ENCODE measurements at places on chromosomes 1 and 21.

- no peak for DNase-seq
Observed at GRCh38 chr21:22961258-22961657, 1963.0 kb downstream of the NCAM2 start.

- DNase-seq = no peak
Observed at GRCh38 chr1:150887018-150887417, at the start of gene CTXND2. Gene CTXND2, plus strand, starts transcription at chr1:150887136. Its CDS starts 25,179 bp downstream, at chr1:150912315.

DNA sequence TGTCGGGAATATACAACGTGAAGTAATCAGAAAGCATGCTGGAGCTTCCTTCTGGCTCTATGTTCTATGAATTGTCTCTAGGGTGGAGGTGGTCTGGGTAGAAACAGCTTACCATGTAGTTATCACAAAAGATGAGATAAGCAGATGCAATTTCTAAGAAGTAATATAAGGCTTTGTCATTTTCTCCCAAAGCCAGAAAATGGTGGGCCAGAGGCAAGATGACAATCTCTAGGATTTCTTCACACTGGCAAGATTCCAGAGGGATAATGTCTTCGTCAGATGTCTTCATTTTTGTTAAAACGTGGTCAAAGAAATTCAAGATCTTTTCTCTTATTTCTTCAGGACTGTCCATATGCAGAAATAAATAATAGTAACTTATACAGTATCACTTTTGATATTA lies 77.7 kb downstream of the ADCY10 start:
- DNase-seq = no peak

DNA sequence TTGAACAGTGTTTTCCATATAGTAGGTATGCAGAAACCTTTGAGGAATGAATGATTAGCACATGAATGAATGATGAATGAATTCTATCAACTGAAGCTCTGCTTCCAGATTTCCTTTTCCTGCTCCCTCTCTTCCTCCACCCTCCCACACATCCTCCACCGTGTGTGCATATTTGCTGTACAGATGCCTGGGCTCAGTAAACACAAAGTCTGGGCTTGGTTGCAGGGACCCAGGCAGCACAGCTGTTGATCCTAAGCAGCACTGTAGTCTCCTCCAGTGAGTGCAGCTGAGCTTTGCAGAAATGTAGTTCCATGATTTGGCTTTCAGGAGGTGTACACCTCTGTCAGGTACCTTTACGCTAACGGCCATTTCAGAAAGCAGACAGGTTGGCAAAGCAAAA lies 611.7 kb downstream of the NUF2 start:
- no peak for DNase-seq

DNA sequence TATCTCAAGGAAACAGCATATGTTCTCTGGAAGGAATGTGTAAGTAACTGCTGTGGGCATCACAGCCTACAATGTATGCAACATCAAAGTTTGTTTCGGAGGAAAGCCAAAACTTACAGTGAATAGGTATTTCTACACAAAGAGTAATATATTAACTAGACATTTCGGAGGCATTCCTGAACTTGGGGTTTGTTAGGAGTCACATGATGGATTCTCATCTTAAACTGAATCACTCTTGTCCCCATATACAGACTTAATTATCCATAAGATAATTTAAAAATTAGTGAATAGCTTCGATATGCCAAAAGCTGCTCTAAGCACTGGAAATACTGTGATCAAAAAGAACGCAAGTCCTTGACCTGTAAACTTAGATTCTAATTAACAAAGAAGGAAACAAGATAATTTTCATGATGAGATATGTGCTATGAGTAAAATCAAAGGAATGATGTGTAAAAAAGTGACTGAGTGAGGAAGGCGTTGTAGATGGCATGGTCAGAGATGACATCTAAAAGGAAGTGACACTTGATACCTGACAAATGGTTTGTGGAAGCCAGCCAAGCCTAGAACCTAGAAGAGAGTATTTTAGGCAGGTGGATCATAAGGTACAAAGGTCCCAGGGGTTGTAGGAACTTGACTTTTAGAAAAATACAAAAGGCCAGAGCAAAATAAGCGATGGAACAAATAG lies 273.1 kb downstream of the MRPL39 start:
- no peak for DNase-seq

DNA sequence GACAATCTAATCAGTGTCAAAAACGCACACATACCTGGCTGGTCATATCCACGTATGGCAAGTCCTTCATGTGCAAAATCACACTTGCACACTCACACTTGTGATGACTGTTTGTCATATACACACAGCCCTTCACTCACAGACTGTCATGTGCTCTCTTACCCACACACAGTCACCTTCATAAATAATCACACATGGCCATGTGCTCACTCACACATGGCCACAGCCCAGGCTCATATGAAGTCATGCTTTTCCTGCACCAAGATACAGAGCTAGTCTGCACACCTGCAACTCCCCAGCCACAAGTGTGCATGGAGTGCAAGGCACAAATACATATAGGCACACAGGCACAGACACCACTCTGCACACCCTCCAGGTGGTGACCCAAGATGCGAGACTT lies 45.4 kb upstream of the FOXO6 start:
- no peak for DNase-seq

- no peak for DNase-seq
Observed at GRCh38 chr1:10881046-10881445, 84.6 kb upstream of the CASZ1 start.
